DMS 273 treated with DMSO at 0.1 percent for 48 hours (cell line): ENCODE measurements at places on chromosomes 1 and 21.

- DNase-seq = peak; percentile 35
Measured at GRCh38 chr1:71521655-71522264, 440.9 kb upstream of the ZRANB2 start.

GRCh38 chr1:84271441-84272151, 29.9 kb upstream of the SAMD13 start:
- DNase-seq = no peak

DNA sequence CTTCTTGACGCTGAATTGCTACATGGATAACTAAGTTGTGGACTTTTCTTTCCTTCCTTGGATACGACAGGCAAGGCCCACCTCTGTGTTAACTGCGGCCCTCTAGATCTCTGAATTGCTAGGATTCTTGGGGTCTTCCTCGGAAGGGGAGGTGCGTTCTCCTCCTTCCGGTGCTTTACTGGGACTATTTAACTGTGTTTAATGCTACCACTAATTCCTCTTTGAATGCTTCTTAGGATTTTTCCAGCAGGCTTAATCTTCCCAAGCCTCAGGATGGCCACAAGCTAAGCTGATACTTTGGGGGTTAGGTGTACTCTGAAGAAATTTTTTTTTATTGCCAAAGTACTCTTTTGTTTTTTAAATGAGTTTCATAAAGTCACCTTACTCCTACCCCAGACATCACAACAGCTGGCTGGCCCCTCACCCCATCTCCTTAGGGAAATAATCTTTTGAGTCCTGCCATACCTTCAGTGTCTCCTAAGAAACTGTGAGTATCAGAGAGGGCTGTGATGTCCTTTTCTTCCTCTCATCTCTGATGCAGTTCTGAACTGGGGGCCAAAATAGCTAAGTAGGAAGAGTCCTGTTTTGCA, 21.4 kb downstream of the KIRREL1 start:
- DNase-seq = no peak

GRCh38 chr1:217673387-217673786, 42.2 kb downstream of the SPATA17 start:
- no peak for DNase-seq

- DNase-seq = no peak
Measured at GRCh38 chr1:218156595-218156994, 128.5 kb upstream of the RRP15 start.

DNA sequence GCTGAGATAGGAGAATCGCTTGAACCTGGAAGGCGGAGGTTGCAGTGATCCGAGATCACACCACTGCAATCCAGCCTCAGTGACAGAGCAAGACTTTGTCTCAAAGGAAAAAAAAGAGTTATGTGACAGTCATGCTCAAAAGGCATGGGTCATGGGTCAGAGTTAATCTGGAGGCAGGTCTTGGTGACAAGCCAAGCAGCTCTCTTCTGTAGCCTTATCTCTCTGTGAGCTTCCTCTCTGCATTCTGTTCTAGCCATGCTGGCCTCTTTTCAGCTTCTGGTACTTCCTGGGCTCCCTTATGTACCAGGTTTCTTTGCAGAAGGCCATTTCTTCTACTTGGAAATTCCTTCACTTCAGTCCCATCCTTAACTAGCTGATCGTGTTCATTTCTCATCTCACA, 63.6 kb downstream of the NGF start:
- no peak for DNase-seq

GRCh38 chr1:70499695-70500094, 88.6 kb downstream of the CTH start:
- DNase-seq = no peak

GRCh38 chr1:20158358-20159070, 19.4 kb downstream of the PLA2G2F start:
- no peak for DNase-seq

DNA sequence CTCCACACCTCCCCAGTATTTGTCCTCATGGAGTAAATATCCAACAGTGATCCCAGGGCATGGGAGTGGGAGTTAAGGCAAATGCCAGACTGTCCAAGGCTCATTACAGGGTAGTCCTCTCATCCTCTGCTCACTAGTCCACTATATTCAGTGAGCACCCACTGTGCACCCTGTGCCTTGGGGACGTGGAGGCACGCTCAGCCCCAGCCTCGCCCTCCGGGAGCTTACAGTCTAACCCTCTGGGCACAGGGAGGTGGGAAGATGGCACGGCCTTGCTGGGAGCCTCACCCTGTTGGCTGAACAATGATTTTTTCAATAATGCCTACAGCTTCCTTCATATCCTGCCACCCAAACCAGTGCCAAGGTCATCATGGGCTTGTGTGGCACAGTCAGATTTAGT, 2.8 kb downstream of the HES2 start:
- DNase-seq = no peak

GRCh38 chr1:118325550-118326225, 140.7 kb upstream of the SPAG17 start:
- DNase-seq = no peak

- no peak for DNase-seq
Measured at GRCh38 chr1:219460081-219460895, 152.6 kb downstream of the ZC3H11B start.

DNA sequence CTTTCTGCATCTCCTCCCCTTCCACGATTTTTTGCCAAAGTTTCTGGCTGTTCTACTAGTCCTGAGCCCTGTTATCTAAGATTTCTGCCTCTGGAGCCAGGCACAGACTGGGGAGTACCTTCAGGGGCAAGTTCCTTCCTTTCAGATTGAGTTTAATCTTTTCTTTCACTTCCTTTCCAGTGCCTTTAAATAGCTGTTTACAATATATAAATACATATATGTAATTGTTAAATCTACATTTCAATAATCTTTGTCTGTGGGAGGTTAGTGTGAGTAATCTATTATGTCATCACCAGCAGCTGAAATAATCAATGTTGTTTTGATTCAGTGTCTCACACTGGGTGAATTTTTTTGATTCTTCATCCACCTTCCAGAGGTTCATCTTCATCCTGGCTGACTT, 31.8 kb downstream of the DIPK1A start:
- no peak for DNase-seq

DNA sequence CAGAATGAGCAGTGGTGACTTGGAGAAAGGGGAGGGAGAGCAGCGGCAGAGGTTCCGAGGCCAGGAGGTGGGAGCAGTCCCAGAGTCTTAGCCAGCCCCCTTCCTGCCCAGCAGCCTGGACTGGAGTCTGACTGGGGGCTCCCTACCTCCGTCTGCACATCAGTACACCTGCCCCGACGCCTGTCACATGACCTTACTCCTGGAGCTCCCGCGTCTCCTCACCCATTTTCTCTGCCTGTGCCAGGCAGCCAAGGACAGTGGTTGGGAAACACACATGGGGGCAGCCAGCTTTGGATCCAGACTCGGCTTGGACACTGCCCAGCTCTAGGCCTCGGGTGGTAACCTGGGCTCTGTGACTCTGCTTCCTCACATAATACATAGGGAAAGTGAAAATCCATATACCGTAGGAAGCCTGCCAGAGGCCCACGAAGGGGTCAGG, 16.9 kb downstream of the ACTRT2 start:
- no peak for DNase-seq

- no peak for DNase-seq
Measured at GRCh38 chr21:44415073-44416025, 40.0 kb upstream of the LRRC3 start.

- no peak for DNase-seq
Measured at GRCh38 chr1:25212725-25213124, 19.6 kb downstream of the SYF2 start.

DNA sequence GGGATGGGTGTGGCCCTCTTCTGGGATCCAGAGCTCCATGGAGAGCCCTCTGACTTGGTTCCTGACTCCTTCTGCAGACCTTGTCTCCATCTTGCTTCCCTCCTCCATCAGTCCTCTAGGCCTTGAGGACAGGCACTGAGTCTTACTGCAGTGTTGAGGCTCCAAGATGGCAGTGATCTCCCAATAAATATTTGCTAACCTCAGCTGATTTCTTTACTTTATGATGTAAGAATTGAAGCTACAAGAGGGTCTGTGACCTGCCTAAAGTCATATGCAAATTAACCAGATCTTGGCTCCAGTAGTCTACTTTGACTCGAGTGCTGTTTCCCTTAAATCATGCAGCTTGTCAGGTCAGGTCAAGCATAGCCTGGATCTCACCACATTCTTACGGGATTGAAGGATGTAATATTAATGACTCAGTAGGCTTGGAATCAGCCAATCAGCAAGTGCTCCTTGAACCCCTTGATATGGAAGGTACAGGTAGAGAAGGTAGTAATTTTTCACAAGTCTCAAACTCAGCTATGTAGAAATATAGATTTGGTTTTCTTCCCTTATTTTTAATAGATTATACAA, 93.0 kb downstream of the CLIC6 start:
- no peak for DNase-seq

DNA sequence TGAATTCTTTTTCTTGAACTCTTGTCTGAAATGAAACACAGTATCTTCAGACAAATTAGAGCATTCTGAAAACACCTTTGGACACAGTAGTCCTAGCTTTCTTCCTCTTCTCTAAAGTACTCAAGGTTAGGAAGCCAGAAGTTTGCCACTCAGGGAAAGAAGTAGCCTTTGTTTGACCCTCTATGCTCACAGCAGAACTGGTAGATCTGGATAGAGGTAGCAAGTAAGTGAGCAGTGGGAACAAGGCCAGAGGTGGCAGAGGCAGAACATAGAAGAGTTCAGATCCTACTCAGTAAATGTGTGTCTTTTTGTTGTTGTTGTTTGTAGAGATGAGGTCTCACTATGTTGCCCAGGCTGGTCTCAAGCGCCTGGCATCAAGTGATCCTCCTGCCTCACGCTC, 7.4 kb upstream of the PIGR start:
- no peak for DNase-seq

- DNase-seq = no peak
Measured at GRCh38 chr1:240888039-240888786, 276.3 kb upstream of the GREM2 start.

DNA sequence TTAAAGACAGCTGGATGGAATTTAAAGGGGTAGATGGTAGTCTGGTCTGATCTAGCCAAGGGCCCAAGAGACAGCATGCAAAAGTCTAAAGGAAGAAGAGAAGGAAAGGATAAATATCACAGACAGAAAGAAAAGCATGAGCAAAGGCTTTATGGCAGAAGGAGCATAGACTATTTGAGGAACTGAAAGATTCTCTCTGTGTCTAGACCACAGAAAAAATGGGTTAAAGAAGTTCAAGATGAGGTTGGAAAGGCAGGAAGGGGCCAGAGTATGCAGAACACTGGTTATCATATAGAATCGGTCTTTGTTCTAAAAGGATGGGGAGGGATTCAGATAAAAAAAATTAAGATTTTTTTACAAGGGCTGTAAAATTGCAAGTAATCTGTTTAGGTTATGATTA, 136.8 kb upstream of the SGIP1 start:
- no peak for DNase-seq

- no peak for DNase-seq
Measured at GRCh38 chr21:30733026-30733425, 14.0 kb downstream of the KRTAP21-2 start.

DNA sequence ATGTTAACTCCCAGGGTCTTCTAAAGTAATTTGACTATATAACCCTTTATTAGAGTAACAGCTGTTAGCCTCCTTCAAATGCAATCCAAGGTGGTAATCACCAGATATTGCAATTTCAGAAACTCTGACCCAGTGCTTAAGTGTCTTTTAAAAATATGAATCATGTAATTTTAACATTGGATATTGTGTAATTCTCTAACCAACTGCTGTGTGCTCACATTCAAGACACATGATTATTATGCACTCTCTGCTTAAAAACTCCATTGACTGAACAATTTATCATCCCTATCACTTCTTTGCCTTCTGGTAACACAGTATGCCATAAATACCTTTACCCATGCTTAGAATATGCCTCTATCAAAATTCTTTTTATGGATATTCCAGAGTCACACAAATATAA, 537.4 kb upstream of the RGS18 start:
- DNase-seq = no peak

- DNase-seq = no peak
Measured at GRCh38 chr21:31397515-31397926, 53.5 kb upstream of the TIAM1 start.

- no peak for DNase-seq
Measured at GRCh38 chr1:207071426-207071825, 17.2 kb upstream of the C4BPB start.

GRCh38 chr1:1203561-1204424, 2.6 kb downstream of the TNFRSF18 start:
- DNase-seq = no peak

GRCh38 chr1:43074244-43074643, 97.8 kb downstream of the EBNA1BP2 start:
- no peak for DNase-seq

GRCh38 chr21:41251961-41252642, 64.5 kb upstream of the FAM3B start:
- no peak for DNase-seq

DNA sequence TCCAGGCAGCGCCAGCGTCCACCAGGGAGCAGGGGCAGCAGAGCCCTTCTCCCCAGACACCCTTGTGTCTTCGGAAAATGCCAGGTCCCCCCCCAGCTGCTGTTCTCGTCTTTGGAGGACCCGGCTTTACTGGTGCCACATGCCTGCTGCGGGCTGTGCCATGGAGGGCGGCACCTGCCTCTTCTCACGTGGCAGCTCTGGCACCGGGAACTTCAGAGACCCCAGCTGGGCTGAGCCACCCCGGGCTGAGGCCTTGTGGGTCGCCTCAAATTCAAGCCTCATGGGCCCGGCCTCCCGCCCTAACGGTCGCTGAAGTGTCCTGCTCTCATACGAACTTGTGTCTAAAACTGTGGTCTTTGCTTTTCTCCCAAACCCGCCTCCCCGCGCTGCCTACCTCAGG, 27.0 kb upstream of the C1orf159 start:
- DNase-seq = no peak
